ENCODE measurements at places on chromosomes 11 and 22.

- no peak for DNase-seq
Measured at GRCh38 chr11:60257956-60258722, 15.2 kb upstream of the MS4A4E start.

- no peak for DNase-seq
Measured at GRCh38 chr11:16120008-16120407, 236.3 kb downstream of the SOX6 start.

GRCh38 chr11:57356268-57356667 lies 18.1 kb downstream of the P2RX3 start:
- no peak for DNase-seq

- DNase-seq = peak; percentile 54
Measured at GRCh38 chr11:46948378-46949131, 12.0 kb downstream of the CSTPP1 start.

- no peak for DNase-seq
Measured at GRCh38 chr11:2703363-2704141, 3.8 kb upstream of the KCNQ1OT1 start.

DNA sequence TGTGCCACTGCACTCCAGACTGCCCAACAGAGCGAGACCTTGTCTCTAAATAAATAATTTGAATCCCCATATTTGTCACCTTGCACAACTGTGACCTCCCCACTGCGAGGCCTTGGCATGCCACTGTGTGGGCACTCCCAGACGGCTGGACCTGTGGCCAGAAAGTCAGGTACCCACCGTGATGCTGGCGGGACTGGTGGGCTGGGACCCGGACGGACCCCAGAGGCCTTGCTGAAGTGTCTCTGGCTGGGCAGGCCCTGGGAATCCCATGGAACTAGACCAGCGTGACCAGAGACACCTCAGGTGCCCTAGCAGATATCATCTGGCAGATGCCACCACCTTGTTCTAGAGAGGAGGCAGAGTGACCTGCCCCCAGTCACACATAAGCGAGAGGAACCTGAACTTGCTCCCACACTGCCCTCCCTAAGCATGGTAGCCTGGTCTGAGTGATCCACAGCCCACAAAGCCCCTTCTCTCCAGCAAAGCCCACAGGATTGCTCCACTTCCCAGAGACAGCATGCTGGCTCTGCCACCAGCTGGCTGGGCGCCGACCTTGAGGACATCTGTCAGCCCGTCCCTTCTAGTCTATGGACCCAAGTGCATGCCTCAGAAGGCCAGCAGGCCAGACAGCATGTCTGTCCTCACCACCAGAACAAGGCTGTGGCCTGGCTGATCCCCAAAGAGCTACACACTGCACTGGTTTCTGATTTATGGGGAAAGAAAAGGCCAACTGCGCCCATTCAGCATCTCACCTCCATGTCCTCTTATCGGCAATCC lies 9.5 kb downstream of the MACROD1 start:
- no peak for DNase-seq

GRCh38 chr11:23846902-23847422 lies 649.9 kb upstream of the LUZP2 start:
- DNase-seq = no peak

DNA sequence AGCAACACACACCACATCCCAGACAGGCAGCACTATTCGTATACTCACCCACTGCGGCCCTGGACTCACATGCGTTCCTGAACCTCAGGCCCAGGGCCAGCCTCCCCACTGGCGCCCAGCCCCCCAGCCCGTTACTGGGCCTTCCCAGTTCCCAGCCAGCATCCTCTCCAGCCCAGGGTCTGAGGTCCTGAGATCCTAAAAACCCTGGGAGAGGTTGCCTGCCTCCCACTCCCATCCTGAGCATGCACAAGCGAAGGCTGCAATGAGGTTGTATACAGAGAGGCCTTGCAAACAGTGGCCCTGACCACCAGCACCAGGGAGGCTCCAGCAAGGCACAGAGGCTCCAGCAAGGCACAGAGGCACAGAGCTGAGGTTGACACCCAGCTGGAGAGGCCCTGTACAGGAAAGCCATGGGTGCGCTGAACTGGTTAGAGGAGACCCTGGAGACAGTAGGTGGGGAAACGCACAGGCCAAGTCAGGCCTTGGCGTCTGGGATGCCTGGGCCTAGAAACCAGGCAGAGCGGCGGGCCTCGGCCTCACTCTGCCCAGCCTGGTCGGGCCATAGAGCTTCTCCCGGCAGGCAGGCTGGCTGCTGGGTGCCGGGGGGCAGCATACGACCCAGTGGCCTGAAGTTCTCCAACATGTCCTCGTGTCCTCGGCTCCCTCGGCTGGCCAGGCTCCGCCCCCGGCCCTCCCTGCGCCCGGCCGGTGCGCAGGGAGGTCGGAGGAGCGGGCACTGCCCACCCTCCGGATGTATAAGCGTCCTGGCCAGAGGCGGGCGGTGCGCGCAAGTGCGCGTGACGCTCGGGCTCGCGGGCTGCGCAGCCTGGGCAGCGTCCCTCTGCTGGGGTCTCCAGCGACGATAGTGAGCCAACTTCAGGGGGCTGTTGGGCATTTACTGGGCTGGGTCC lies 2.3 kb upstream of the TBX1 start:
- peak; percentile 38 for DNase-seq

- peak; percentile 75 for DNase-seq
Measured at GRCh38 chr22:18110194-18110953, at the start of gene TUBA8. TSS of gene TUBA8 (plus strand) at chr22:18110809. CDS start at chr22:18110866, 57 bp downstream.

GRCh38 chr11:73003088-73003487 lies 139.0 kb downstream of the FCHSD2 start:
- DNase-seq = no peak

- no peak for DNase-seq
Measured at GRCh38 chr11:70578831-70579230, 180.5 kb downstream of the CTTN start.

DNA sequence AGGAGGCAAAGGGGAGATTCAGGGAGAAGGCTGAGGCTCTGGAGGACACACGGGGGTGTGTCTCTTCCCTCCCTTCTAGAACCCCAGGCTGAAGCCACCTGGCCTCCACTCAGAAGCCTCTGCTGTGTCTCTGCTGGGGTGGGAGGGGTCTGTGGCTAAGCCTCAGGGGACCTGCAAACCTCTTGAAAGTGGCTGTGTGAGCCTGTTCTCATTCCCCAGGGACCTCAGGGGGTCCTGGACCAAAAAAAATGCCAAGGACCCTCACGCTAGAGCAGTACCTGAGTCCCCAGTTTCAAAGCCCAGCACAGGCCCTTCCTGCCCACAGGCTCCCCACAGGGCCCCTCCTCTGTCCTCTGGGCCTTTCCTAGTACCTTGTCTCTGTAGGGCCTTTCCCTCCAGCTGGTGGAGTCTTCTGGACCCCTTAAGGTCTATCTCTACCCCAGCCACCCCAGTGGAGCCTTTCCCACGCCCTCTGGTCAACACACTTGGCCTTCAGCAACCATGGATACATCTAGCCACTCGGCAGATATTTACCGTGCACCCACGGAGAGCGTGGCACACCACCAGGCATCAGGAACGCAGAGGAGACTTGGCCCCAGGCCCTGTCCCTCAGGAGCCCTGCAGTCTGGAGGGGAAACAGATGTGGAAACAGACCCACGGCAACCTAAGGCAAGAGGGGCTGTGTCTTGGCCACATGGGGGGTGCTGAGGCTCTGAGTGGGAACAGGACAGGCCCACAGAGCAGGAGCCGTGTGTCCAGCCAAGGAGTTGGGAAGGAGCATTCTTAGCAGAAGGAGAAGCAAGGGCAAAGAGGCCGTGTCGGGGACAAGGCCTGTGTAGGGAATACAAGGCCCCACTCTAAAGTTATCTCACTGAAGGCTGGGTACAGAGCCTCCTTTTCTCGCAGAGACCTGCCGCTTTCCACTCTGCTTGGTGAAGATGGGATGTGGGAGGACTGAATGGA lies 18.5 kb downstream of the PLA2G6 start:
- DNase-seq = no peak

- DNase-seq = peak; percentile 37
Measured at GRCh38 chr11:44607987-44608386, 42.5 kb downstream of the CD82 start.

DNA sequence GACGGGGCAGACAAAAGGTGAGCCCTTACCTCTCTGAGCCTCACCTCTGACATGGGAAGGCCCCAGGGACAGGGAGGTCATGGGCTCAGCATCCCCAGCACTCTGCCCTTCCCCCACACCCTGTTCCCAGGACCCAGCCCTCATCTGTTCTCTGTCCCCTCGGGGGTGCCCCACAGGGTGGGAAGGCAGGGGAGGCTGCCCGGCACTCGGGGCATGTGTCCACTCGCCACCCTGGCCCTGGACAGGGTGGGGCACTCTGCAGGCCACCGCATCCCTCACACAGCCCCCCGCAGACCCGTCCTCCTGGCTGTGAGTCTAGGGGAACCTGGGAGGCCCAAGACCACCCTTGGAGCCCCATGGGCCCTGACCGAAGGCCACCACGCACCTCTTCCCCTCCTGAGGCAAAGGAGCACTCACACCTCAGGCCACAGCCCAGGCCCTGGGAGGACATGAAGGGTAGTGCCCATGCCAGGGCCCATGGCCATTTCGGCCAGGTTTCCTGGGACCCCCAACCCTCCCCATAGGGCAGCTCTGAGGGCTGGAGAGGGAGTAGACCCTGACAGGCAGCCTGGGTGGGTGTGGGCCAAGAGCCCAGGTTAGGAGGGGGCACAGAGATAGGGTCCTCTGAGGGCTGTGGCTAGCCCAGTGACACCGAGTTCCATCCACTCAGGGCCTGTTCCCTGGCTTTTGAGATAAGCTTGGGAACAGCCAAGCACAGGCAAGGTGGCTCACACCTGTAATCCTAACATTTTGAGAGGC lies 193.1 kb downstream of the IGLL1 start:
- no peak for DNase-seq

DNA sequence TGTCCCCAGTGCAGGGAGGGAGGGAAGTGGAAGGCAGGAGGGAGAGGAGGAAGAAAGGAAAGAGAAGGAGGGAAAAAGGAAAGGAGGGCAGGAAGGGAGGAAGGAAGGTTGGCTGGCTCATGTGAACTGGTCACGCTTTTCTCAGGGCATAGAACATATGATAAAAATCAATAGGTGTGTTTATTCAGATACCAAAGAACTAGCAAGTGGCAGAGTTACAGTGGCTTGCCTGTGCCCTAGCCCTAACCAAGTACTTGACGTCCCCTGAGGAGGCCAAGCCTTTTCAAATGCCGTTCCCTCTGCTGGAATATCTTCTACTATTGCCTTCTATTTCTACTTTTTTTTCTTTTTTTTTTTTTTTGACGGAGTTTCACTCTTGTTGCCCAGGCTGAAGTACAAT lies 33.5 kb downstream of the CHRDL2 start:
- no peak for DNase-seq

DNA sequence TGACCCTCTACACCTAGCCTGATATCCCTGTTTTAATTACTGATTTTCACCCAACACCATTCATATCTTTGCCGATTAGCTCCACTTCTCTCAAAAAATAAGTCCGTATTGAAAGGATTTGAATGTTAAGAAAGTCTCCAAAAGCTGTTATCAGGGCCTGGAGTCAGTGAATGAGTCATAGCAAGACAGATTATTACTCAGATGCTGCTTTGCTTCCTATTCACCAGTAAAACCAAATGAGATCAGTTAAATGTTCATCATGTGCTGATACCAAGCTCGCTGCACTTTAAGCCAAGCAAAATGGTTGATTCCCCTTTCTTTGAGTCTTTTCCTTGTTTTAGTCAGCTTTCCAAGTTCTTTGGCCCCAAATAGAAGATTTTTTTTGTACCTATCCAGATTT lies 228.4 kb downstream of the FAT3 start:
- peak; percentile 12 for DNase-seq

GRCh38 chr11:22177186-22177585 lies 15.7 kb upstream of the ANO5 start:
- DNase-seq = no peak

GRCh38 chr22:17872471-17872870 lies 98.2 kb upstream of the BID start:
- no peak for DNase-seq

DNA sequence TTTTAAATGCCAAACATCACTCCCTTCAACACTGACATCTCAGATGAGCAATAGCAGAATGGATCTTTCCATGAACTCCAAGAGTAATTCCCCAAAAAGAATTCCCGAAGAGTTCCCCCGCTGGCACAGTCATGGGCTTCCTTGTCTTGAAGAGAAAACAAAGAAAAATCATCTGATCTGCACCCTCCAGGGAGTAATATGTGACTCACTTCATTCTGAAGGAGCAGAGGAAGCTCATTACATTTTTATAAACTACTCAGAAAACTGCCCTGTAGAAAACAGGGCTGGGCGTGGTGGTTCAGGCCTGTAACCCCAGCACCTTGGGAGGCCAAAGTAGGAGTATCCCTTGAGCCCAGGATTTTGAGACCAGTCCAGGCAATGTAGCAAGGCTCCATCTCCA lies 35.7 kb downstream of the CELSR1 start:
- DNase-seq = peak; percentile 63

DNA sequence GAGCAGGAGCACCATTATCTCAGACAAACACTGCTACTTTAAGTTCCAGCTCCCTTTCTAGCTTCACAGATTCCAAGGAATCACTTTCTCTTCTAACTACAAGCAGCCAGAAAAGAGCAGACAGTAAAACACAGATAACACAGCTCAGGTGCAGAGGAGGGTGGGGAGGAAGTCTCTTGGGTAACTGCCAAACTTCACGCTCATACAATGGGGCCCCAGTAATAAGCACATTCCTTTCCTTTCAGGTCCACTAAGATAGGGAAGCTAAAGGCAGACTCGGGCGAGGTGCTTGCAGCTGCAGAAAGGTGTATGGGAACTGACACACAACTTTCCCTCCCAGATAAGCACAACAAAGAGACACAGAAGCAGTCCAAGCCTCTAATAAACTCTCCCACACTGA lies 69.2 kb upstream of the OR9G4 start:
- DNase-seq = no peak

- DNase-seq = no peak
Measured at GRCh38 chr11:2902784-2903671, 17.5 kb upstream of the CDKN1C start.

DNA sequence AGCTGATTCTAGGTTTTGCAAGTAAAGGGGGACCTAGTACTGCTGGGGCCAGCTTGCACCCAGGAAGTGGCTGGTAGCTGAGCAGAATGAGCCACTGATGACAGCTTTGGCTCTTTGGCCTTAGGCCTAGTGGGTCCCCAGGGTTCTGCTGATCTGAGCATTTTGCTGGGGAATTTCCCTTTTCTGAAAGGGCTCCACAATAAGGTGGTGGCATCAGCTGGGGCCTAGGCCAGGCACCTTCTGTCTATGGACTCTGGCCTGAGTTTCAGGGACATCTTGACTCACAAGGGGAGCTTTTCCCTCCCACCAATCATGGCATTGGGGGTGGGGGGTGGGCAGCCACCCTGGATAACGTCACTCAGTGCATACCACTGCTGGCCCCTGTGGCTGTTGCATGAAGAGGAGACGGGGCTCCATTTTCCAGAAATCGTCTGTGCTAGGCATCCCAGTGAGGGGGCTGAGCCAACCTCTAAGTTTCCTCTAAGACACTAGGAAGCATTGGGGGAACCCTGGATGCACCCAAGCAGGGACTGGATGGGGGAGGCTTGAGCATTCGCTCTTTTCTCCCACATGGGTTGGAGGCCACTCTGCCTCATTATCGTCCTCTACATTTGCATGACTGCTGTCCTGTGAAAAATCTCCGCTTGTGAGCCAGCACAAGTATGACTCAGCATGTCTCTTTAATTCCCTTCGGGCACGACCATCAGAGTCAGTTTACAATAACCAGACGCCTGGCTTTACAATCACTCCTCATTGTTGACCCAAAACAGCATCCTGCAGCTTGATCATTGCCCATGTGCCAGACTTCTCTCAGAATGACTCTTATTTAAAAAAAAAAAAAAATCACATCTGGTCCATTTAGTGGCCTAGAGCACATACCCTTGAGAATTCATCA lies 145.0 kb upstream of the THY1 start:
- DNase-seq = peak; percentile 67

- peak; percentile 22 for DNase-seq
Measured at GRCh38 chr11:46249938-46250744, 27.3 kb upstream of the CREB3L1 start.

Data from AG08396 (cell line).